ENCODE measurements at places on chromosomes 16 and 17.

GRCh38 chr17:16406742-16407674 lies 8.4 kb upstream of the TRPV2 start:
- DNase-seq = peak; percentile 35

GRCh38 chr17:77472468-77473310 lies 331.9 kb downstream of the SEC14L1 start:
- DNase-seq = peak; percentile 65

DNA sequence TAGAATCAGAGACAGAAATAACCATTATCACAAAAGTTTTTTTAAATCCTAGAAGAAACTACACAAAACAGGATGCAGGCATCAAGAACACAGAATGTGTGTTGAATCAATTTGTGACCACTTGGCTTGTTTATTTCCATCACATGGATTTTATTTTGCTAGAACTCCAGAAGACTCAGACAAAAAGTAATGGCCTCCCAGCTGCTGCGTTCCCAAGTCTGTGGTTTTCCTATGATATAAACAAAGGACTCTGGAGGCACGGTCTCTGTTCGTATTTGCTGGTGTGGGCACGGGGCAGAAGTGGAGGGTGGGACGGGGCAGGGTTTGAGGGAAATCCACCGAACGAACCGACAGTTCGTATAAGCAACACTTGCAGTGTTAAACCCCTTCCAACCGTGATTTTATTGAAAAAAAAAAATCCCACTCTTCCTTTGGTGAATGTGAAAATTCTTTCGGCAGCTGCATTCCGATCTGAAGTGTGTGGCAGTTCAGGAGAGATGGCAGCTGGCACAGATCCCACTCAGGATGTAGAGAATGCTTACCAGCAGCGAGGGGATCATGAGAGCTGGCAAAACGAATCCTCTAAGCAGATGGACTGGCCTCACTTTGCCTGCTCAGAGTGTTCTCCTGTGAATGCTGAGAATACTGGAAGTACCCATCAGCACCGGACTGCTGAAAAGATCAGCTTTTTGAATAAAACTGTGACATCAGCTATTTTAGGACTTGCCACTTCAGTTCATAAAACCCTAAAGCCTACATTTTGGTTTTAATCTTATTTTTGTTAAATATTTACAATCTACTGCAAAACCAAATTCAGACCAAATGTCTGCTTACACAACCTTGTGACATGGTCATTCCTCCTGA lies 165.2 kb downstream of the VPS53 start:
- DNase-seq = peak; percentile 21

DNA sequence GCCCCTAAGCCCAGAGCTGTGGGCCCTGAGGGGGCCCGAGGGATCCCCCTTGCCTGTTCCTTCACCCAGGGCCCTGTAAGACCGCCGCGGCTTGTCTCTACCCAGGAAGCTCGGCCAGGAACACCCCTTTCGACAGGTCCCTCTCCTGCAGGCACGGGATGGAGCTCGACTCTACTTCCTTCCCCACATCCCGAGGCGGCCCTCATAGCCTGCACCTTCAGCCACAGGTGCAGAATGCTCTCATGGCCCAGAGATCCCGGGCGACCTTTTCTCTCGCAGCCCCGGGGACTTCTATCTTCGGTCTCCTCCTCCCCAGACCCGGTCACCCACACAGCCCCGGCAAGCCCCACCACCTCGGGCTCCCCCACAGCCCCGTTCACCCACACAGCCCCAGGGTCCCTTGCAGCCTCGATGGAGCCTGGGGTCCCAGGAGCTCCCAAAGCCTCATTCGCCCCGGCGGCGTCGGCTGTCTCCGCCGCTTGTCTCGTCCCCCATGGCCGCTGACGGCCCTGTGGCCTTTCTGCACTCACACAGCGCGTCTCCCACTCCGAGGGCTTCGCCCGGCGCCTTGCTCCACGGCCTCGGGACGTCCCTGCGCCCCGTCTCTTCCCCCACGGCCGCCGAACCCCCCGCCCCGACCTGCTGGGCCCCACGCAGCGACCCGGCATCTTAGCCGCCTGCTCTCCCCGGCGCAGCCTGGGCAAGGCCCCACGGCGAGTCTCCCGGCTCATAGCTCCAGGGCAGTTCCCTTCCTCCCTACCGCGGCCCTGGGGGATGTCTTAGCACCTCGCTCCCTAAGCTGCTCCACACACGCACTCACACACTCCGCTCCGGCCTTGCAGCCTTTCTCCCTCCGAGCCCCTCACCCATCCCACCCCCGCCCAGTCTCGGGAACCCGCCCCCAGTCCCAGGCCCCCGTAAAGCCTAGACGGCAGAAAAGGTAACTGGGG lies 650 bp downstream of the KIAA0753 start:
- peak; percentile 66 for DNase-seq

GRCh38 chr16:522320-523096 lies 5.0 kb upstream of the CAPN15 start:
- DNase-seq = no peak

DNA sequence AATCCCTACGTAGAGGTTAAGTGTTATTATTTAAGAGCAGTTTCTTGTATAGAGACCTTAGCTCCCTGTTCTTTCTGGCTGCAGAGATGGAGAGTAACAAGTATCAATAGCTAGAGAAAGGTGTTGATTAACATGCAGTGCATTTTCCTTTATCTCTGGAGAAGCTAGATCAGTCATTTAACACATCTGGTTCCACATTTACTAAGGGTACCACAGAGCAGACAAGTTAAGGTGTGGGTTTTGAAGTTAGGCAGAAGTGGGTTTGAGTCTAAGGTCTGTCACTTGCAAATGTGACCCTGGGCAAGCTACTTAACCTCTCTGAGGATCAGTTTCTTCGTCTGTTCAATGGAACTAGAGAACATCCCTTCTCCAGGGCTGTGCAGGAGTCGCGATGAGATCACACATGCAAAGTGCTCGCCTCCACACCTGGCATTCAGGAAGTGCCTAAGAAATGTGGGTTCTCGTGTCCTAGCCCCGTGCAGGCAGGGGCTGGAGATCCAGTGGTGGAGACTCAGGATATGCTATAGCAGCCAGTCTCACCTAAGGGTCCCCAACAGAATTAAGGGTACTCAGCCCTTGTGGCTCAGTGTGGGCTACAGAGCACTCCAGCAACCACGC lies 224.4 kb downstream of the XYLT1 start:
- DNase-seq = no peak

- no peak for DNase-seq
These were observed 7.4 kb upstream of the CD300LD start for GRCh38 chr17:74599448-74599939.

DNA sequence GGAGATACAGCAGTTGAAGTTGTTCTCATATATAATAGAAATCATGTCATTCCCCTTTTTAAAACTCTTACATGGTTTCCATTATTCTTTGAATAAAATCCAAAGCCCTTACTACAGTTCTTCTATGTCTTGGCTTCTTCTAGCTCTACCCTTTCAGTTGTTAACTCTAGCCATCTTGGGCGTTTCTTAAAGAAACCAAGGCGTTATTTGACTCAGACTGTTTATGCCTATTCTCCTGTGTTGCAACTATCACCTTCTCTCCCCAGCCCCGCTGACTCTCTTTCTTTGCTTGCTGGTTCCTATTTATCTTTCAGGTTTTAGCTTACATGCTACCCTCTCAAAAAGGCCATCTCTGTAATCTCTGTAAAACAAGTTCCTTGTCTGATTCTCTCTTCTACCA lies 32.7 kb downstream of the NFATC3 start:
- DNase-seq = no peak

- no peak for DNase-seq
These were observed 18.4 kb upstream of the FBF1 start for GRCh38 chr17:75959051-75959838.

DNA sequence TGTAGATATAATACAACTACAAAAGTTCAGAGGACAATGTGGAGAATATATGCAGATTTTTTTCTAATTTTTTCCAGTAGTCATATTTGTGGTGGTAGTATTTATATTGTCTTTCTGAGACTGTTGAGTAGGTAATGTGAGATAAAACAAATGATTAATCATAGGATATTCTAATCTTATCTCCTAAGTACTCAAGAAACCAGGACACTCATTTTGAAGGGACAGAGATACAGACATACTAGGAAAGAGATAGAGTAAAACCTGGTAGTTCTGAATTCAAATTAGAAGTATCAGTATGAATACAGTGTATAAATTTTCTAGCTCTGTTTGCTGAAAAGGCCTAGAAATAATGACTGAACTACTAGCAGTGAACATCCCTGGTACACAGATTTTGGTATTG lies 141.7 kb upstream of the ASIC2 start:
- DNase-seq = no peak

DNA sequence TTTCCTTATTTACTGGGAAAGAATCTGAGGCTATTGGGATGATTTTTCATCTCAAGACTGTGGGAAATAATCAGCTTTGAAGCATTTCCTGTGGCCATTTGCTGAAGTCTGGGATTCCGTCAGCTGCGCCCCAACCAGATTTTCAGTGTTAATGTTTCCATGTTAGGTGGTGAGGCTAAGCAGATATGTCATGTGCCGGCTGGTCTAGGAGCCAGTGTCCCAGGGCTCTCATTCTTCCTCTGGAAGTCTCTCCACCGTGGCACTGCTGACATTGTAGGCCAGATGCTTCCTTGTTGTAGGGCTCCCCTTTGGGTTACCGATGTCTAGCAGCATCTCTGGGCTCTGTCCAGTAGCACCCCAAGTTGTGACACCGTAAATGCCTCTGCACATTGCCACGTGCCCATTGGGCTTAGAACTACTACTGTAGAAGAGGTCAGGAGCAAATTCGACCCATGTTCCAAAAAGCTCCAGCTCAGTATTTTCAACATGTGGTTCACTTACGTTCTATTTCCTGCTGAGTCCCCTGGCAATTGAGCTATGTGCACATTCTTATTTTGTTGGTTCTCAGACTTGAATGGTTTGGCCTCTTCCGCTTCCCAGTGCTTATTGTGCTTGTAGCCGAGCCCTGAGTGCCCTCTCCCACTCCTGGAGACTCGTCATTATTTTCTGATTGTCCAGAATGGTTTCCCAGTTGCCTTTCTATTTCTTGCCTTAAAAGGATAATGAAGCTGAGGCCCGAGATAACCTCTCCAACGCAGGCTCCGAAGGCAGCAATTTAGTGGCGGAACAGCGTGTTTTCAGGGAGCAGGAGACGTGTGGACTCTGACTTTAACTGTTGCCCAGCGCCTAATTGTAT lies 82.2 kb downstream of the SPECC1 start:
- no peak for DNase-seq

DNA sequence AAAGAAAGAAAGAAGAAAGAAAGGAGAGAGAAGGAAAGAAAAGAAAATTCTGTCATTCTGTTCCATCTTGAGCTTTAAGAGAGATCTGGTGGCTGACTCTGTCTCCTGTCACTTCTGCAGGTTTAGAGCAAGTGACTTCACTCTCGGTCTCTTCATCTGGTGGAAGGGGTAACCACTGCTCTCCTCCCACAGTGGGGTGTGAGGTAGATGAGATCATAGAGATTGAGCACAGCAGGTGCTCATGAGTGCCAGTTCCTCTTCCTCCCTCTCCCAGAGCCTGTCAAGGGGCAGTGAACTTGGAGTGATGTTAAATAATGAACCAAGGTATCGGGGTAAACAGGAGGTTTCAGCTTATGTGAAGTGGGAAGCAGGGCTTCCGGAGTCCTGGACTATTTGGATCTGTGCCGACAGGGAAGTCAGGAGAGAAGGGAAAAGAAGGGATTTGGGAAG lies 47.7 kb downstream of the BEAN1 start:
- no peak for DNase-seq
